CD4-positive, alpha-beta T cell treated with Interferon alpha-2 for 1 hour (primary cell): ENCODE measurements at places on chromosomes 3 and 15.

GRCh38 chr3:168914662-168915061, 748.9 kb downstream of the MECOM start:
- no peak for DNase-seq

- no peak for DNase-seq
Observed at GRCh38 chr15:52146776-52147175, 34.2 kb upstream of the BCL2L10 start.

DNA sequence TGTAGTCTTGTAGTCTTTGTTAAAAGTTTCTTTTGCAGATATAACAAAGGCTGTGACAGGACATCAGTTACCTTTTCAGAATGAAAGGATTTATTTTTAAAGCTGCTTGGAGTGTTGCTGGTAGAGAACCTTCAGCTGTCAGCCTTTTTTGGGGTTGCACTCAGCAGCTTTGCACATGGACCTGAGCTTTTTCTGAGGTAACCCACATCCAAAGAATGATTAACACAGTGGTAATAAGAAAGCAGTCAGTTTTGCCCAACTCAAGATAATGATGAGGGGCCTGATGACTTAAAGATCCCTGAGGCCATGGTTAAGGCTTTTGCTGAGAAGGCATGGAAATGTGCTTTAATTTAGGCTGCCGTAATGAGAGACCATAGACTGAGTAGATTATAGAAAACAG, 1042.7 kb downstream of the PLOD2 start:
- no peak for DNase-seq

DNA sequence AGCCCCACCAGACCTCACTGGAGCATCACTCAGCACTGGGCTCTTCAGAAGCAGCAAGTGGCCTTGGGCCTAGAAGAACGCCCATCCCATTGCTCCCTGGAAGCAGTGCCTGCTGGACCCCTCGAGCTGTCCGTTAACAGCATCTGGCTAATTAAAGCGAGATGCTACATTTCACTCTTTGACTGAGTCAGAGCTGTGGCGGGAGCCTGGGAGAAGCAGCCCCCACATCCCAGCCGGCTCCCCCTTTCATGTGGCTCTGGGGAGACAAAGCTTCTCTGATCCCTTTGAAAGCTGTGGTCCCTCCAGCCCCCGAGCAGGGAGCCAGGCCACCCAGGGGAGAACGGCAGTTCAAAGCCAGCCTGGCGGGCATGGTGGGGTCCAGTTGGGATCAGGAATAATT, 103.7 kb downstream of the MEGF11 start:
- no peak for DNase-seq

GRCh38 chr15:27271258-27271657, 300.3 kb downstream of the GABRG3 start:
- no peak for DNase-seq

- no peak for DNase-seq
Observed at GRCh38 chr15:98983334-98983733, 24.3 kb downstream of the PGPEP1L start.

DNA sequence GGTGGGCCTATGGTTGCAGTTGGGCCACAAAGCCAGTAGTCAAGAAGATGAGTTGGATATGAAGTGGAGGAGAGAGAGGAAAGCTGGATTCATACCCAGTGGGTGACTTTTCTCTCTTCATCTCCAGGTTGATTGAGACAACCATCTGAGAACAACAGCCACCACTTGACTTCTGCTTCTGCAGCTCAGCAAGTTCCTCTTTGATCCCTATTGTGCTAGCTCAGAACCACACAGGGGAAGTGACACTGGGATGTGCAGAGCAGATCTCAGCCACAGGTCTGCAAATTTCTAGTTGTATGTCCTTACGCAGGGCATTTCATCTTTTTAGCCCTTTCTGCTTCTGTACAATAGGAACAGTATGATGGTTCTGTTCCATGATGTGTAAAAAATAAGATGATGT, 459.2 kb upstream of the ARRDC4 start:
- DNase-seq, result peak; percentile 35

GRCh38 chr3:46566040-46566641, at the start of gene LRRC2:
LRRC2 (minus strand) TSS chr3:46566302; CDS start chr3:46551591, 14,711 bp downstream.
- peak; percentile 26 for DNase-seq

GRCh38 chr15:49045751-49046219, 461 bp downstream of the SECISBP2L start:
- DNase-seq, result peak; percentile 26

DNA sequence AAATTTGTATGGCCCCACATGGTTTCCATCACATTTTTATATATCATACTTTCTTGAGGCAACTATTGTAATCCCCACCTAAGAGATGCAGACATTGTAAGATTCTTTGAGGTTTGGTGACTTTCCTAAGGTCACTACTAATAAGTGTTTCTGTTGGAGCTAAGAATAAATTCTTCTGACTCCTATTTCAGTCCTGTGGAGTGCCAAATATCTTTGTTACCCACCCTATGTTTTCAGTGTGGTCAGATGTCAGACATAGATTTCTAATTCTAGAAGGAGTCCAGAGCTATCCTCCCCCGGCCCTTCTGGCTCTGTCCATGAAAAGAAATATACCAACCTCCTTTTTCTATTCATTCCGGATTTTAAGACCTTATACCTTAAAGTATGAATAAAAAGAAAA, 46.2 kb upstream of the FILIP1L start:
- DNase-seq, result no peak

- DNase-seq, result no peak
Observed at GRCh38 chr15:68621535-68621934, 42.7 kb downstream of the CORO2B start.

GRCh38 chr15:41022487-41023090, 69.3 kb downstream of the CHAC1 start:
- peak; percentile 56 for DNase-seq

DNA sequence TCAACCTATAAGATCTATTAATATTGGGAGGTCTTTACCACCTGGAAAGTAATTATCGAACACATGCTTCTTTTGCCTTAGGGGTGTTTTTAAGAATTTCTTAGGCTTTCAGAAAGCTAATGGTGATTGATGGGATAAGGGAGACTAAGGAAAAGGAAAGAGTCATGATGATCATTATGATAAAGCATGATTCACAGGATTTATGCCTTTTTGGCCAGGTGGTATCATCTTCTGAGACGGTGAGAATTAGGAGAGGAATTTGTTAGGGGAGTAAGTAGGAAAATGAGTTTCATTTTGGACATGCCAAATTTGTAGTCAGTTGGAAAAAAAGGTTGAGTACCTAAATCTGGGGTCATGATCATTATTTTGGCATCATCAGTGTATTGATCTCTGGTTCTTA, 8.9 kb downstream of the ARMC8 start:
- DNase-seq, result no peak

DNA sequence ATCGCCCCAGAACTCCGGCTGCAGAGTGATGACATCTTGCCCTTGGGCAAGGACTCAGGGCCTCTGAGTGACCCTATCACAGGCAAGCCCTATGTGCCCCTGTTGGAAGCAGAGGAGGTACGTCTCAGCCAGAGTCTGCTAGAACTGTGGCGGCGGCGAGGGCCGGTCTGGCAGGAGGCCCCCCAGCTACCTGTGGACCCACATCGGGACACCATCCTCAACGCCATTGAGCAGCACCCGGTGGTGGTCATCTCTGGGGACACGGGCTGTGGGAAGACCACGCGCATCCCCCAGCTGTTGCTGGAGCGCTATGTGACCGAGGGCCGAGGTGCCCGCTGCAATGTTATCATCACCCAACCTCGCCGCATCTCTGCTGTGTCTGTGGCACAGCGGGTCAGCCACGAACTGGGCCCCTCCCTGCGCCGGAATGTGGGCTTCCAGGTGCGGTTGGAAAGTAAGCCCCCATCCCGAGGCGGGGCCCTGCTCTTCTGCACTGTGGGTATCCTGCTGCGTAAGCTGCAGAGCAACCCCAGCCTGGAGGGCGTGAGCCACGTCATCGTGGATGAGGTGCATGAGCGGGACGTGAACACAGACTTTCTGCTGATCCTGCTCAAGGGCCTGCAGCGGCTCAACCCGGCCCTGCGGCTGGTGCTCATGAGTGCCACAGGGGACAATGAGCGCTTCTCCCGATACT, 43.4 kb downstream of the DHX30 start:
- DNase-seq, result no peak

DNA sequence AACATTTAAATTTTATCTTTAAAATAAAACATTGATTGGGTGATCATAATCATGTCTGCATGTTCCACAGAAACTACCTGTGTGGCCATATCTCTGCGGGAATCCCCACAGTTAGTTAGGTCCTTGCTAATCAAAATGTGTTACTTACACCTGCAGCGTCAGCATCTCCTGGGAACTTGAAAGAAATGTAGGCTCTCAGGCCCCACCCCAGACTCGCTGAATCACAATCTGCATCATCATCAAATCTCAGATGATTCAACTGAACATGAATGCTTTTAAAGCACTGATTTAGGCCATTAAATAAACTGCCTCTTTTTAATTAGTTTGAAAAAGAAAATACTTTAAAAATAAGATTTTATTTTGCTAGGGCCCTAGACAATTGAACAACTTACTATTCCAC, 577.8 kb downstream of the PYDC2 start:
- no peak for DNase-seq

GRCh38 chr15:73318463-73319351, 50.1 kb downstream of the HCN4 start:
- no peak for DNase-seq

- DNase-seq, result no peak
Observed at GRCh38 chr3:41888368-41889076, 73.4 kb downstream of the ULK4 start.

GRCh38 chr3:39189959-39190269, 2.5 kb downstream of the XIRP1 start:
- DNase-seq, result peak; percentile 77

- no peak for DNase-seq
Observed at GRCh38 chr15:61974759-61975158, 85.5 kb downstream of the VPS13C start.

DNA sequence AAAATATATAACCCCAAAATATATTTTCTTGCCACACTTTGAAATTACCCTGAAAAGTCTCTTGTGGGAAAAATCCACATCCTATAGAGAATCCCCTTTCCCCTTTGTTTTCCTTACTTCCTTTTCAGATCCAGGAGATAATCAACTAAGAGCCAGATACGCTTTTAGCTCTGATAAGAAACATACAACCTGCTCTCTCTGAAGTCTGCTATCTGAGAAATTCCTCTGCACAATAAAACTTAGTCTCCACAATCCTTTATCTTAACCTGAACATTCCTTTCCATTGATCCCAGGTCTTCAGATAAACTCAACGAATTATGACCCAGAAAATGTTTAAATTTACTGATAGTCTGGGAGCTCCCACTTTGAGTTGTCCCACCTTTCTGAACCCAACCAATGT, 233.4 kb upstream of the SETMAR start:
- DNase-seq, result no peak

DNA sequence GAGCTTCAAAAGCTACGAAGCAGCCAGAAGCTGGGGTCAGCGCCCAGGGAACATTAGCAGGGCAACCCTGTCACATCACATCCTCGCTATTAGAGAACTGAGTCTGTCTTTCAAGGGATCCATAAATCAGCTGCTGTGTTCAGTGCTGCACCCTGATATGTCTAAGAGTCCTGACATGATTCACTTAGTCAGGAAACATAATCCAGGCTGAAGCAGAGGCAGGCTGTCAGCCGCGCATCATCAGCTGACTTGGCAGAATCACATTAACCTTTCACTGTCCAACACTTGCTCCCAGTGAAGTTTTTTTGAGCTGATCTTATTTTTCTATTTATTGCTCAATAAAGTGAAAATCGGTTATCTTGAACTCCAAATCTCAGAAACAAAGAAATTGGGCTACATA, 23.5 kb downstream of the MYH15 start:
- no peak for DNase-seq

GRCh38 chr3:5072100-5072816, 49.8 kb upstream of the ARL8B start:
- DNase-seq, result no peak

GRCh38 chr15:89433686-89434085, 62.7 kb downstream of the RHCG start:
- no peak for DNase-seq

DNA sequence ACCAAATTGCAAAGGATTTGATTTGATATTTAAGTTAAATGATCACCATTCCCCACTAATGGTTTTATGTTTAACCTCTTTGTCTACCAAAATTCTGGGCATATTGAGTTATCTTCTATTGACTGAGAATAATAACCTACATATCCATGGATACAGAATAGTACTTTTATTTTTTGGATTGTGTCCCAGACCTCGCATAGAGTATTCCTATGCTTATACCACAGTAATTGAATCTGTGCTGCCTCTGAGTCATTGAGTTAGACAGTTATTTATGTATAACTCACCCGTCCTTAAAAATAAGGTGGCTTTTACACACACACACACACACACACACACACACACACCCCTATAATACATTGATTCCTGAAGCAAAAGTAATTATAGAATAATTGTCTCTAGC, 690.1 kb upstream of the BCHE start:
- no peak for DNase-seq

DNA sequence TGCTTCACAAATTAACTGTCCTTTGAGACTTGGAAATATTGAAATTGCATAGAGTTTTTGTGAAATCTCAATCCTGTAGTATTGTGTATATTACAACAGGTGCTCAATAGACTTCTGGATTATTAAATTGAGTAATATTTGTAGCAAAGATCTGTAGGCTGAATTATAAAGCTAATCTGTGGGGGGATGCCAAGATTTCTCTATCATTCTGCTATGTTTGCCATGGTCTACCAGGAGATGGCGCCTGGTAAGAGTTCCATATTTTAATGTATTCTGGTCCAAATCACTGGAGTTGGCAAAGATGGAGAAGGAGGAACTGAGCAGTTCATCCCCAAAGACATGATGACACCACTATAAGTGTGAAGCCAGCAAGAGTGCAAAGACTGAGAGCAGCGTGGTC, 340.9 kb upstream of the TPRG1 start:
- peak; percentile 9 for DNase-seq

- DNase-seq, result no peak
Observed at GRCh38 chr3:38722781-38723568, 73.5 kb upstream of the SCN5A start.

- DNase-seq, result no peak
Observed at GRCh38 chr15:48388910-48389309, 57.7 kb downstream of the DUT start.

GRCh38 chr15:98483575-98484130, 164.7 kb upstream of the IGF1R start:
- DNase-seq, result no peak

GRCh38 chr3:178291574-178292370, 244.5 kb upstream of the KCNMB2 start:
- DNase-seq, result no peak

GRCh38 chr3:30516238-30516637, 90.2 kb upstream of the TGFBR2 start:
- no peak for DNase-seq

- no peak for DNase-seq
Observed at GRCh38 chr15:83973816-83974215, 261.8 kb upstream of the GOLGA6L4 start.

- no peak for DNase-seq
Observed at GRCh38 chr3:137134431-137134830, 176.6 kb downstream of the IL20RB start.

- DNase-seq, result no peak
Observed at GRCh38 chr3:89171687-89172545, 64.5 kb downstream of the EPHA3 start.
